ENCODE measurements at places on chromosomes 7 and 10.

DNA sequence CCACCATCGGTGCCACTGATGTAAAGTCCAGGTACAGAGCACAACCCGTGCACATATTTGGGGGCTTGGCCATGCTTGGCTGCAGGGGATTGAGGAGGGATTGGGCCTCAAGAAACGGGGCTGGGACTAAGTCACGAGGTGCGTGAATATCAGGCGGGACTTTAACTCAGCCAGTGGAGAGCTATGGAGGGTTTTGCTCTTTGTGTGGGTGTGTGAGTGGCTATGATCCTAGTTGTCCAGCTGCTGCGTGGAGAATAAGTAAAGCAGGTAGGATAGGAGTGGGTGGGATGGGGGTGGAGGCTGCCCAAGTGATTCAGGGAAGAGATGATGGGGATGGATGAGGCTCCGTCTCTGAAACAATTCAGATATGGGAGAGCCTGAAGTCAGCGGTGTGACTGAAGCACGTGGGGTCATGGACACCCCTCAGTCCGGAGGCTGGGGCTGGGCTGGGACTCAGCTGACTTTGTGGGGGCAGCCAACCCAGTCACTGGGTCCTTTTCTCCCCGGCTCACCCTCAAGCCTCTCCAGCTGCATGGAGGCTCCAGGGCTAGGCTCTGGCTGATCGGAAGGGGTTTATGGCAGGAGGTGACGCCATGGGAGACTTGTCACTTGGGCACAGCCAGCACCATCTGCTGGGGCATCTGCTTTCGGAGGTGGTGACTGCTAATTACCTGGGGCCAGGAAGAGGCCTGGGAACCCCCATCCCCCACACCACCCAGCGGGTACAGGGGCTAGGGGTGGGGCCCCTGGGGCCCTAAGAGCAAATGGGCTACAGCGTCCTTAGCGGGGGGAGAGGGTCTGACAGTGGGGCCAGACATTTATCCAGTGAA is 1.7 kb upstream of the LFNG start:
- DNase-seq: no peak

DNA sequence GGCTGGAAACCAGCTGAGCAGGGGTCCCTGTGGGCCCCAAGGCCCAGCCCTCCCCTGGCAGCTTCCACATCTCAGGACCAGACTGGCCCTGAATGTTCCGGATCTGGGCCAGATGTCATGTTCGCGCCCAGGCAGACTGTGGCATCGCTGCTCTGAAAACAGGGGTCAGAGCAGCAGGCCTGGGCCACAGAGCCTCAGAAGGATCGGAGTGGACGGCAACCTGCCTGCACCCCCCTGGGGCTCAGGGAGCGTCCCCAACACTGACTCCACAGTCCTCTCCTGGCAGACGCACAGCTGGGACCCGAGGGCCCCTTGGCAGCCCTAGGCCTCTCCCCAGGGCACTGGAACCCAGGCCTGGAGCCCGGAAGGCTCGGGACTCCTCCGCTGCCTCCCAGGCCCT is 91.3 kb upstream of the DNAAF5 start:
- no peak for DNase-seq

GRCh38 chr10:3057946-3058345 is 9.4 kb upstream of the PFKP start:
- DNase-seq: no peak

GRCh38 chr7:26619348-26619984 is 244.9 kb downstream of the SKAP2 start:
- no peak for DNase-seq

- DNase-seq: no peak
Measured at GRCh38 chr7:158415316-158415715, 172.3 kb downstream of the PTPRN2 start.

Measured in right cardiac atrium (tissue), 5 donors.